Tongue (tissue), 3 donors: ENCODE measurements at places on chromosomes 11 and 22. TPM values are rescaled to one million over a fixed set of nuclear protein-coding genes. Genes with fewer than 3 reads are reported as not detected.

The CNTF gene
- 1.1 TPM for total RNA-seq

The OR8D1 gene
- 0.10 TPM for total RNA-seq

The ETS1 gene
- total RNA-seq, result 71.6 TPM

The FAM83F gene
- total RNA-seq, result 6.3 TPM
